ENCODE measurements at places on chromosomes 11 and 22.

GRCh38 chr11:69648679-69649575, 8.0 kb downstream of the CCND1 start:
- no peak for DNase-seq

DNA sequence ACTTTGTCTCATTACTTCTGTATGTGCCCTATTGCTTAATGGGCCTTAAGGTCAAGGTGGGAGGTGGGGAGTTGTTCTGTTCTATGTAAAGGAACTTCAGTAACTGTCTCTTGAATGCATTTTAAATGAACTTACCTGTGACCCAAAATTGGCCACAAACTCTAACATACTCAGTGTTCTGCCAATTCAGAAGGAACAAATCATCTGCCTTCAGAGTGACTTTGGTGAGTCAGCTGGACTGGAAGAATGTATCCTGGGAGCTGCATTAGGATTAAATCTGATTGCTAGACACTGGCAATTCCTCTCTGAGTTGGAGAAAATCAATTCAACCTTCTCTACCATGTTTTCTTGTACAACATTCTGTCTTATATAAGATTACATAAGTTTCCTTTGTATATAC, 1104.8 kb downstream of the DLG2 start:
- no peak for DNase-seq

GRCh38 chr11:110467556-110467955, 37.8 kb downstream of the FDX1 start:
- DNase-seq: no peak

DNA sequence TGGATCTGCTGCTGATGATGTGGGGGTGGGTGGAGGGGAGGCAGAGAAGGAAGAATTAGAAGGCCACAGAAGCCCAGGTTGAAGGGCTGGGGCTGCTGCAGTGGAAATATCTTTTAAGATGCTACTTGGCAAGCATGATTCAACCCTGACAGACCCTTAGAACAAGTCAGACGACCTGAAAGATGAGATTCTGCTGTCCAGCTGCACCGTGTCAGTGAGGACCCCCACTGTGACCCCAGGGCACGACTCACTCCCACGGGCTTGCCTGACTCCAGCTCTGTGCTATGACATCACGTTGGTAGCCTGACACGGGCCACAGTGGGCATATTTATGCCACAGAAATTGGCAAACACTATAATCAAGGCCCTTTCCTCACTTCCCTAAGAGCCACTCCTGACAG, 36.0 kb downstream of the LRFN4 start:
- DNase-seq: no peak

DNA sequence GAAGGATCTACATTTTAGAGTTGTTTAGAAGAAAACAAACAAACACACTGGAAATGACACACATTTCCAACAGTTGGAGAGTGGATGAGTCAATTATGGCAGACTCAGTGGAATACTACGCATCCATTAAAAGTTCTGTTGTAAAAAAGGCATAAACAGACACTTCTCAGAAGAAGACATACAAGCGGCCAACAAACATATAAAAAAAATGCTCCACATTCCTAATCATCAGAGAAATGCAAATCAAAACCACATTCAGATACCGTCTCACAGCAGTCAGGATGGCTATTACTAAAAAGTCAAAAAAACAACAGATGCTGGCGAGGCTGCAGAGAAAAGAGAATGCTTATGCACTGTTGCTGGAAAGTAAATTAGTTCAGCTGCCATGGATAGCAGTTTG, 298.2 kb downstream of the DDX10 start:
- no peak for DNase-seq

DNA sequence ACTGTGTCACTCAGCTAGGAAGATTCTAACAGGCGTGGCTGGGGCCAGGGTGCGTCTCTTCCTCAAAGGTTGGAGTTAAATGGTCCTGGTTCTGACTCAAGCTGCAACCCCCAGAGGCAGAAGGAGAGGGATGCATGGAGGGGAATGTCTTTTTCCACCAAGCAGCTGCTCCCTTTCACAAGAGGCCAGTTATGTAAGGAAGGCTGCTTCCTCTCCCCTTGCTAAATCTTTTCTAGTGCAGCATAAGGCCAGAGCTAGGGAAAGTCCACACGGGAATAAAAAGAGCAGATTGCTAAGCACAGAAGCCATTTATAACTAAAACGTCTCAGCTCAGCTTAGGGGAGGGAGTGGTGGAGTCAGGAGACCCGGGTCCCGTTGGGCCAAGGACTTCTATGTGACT, 10.0 kb downstream of the PVALB start:
- no peak for DNase-seq

- DNase-seq: peak; percentile 17
These were observed 60.0 kb downstream of the SLC22A12 start for GRCh38 chr11:64650923-64651523.

DNA sequence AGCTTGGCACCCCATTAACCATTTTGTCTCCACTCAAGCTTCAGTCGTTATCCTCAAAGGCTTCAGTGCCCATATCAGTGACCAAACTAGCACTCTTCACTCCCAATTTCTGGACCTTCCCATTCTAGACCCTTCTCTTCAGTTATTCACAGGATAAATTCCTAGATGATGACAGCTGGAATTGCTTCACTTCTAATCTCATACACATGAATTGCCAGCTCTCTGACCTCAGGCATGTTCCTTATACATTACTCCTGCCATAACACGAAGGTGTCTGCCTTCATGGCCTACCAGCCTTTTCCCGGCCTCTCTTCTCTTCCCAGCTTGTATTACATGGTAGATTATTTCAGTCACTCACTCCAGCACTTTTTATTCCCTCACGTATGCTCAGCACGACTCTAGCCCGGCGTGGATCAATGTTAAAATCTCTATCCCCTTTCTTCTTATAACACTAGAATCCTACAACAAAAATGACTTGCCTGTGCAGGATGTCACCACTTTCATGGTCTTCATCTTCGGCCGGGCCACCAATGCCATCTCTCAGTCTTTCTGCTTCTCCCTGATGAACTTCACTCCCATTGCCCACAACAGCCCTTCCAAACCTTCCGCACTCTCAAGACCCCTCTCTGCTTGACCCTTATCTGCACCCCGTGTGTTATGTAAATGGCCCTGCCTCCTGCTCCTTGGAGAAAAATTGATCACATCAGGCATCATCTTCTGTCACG, 36.9 kb downstream of the EIF3F start:
- DNase-seq: no peak

DNA sequence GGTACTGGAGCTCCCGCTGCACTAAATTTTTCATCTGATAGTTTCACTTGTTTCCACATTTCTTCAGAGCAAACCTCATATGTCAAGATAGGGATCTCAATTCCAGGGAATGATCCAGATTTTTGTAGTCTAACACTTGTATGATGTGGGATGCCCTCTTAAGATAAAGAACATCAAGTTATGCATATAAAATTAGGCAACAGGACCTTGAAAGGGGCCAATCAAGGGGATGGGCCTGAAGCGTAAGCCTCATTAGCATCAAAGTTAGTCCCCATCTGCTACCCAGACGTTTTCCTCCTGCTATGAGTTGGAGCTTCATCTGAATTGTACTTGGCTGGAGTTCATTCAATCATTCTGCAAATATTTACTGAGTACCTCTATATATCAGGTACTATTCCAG, 17.5 kb downstream of the PDGFD start:
- no peak for DNase-seq

DNA sequence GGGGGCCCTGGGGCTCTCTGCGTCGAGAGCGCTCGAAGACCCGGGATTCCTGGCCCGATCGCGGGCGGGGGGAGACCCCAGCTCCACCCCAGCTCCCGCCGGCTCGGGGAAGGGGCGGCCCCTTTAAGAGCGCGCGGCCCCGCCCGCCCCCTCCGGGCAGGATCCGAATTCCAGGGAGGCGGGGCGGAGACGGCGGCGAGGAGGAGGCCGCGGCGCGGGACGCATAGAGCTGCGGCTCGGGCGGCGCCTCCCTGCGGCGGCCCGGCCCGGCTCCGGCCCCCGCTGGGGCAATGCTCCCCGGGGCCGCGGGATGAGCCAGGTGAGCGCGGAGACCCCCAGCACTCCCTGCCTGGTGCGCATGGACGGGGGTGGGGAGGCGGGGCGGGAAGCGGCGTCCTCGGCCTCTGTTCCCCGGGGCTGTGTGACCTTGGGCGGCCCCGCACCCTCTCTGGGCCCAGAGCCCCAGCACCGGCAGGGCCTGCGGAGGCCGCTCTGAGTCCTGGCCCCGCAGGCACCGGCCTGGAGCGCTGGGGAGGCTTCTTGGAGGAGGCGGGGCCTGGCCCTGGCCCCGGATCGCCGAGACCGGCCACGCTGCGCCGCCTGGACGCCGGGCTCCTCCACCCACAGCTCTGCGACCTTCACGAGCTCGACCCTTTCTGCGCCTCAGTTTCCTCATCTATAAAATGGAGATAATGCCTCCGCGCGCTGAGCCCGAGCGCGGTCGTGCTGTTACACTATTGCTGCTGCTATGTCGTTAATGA, 565 bp downstream of the GAS2L1 start:
- DNase-seq: peak; percentile 25

- no peak for DNase-seq
These were observed 6.3 kb upstream of the OR5B2 start for GRCh38 chr11:58434217-58434616.

DNA sequence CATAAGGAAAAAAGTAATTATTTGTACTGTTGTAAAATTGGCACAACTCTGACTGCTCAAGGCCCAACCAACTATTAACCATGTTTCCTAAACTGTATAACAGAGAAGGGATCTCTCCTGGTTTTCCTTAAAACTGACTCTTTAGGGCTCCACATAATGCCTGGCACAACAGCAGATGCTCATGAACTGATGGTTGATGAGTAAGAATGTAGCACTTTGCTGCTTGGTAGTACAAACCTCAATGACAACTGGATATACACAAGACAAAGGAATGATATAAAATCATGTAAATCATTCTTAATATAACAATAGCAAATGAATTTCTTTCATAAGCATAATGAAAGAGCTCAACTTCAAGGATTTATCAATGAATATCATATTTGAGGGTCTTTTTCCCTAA, 11.7 kb downstream of the MSANTD2 start:
- DNase-seq: no peak

DNA sequence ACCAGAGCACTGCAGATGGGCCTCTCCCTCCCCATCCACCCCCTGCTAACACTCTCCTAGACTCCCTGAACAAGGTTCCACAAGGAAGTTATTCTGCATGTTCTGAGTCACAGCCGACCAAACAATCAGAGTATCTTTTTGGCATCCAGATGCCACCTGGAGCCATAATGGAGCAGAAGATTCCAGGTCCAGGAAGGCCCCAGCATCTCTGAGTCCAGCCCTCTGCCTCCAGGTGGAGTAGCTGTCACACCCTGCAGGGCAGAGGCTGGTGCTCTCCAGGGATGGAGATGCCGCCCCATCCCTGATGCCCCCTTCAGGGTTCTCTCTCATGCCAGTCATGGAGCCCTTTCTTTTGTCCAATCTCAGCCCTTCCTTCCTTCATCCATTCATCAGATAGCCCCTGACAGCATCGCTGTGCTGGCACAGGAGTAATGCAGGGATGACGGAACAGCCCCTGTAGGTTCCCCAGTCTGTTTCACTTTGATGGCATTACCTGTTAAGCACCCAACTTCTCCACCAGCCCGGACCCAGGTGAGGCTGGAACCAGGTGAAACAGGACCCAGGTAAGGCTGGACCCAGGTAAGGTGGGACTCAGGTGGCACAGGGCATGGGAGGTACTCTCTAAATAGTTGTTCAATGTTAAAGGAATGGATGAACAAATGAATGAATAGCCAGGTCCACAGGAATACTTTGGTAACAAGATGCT, 20.1 kb upstream of the TSKU start:
- DNase-seq: no peak

DNA sequence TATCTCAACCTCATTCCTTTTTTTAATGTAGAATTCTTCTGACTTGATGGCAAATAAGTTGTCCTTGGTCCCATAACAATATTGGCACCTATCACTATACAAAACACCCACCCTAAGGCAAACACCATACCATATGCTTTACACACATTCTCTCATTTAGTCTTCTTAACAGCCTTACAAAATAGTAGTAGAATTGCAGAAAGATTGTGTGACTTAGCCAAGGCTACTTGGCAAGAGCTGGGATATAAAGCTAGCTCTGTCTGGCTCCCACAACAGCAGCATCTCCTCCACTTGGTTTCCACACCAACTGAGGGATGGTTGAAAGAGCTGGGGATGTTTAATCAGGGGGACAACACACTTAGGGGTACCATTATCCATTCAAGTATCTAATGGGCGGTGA, 9.8 kb upstream of the ZDHHC13 start:
- no peak for DNase-seq

DNA sequence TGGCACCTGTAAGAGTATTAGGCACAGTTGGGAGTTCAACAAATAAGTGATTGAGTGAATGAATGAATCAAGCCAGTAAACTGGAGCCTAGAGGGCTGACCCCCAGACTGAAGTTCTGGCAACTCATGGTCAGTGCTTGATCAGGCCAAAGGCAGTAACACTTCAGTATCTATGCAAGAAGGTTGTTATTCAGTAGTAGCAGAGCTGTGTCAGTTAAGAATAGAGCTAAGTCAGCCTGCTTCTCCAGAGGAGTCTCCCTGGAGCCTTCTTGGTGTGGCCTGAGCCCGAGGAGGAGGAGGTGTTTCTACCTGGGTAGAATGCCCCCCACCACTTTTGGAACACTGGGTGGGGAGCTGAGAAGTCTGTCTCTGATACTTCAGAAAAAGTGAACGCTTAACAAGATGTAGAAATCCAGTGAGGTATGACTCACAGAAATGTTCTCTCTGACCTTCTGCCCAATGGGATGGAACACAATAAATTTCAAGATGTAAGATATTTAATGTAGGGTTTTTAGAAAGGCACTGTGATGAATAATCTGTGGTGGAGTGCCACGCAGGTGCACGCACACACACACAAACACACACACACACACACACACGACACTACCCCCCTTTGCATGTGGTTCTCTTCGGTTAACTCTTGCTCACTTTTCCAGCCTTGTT, 219.9 kb downstream of the HIPK3 start:
- no peak for DNase-seq

GRCh38 chr11:7021318-7021717, 1.0 kb downstream of the NLRP14 start:
- no peak for DNase-seq

DNA sequence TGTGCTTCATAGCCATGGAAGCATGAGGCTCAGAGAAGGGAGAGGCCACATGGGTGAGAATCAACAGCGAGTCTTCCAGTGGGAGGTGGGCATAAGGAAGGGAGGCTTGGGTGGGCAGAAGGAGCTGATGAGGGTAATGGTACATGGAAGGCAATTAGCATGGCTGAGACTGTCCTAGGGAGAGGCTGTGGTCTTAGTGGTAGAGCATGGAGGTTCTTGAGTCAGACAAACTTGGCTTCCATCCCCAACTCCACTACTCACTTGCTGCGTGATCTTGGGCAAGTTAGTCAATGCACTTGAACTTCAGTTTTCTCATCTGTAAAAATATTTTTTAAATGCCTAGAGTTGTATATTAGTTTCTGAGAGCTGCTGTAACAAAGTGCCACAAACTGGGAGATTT, 227.2 kb upstream of the E2F8 start:
- DNase-seq: no peak
